ENCODE measurements at places on chromosomes 2 and 18. TPM values are rescaled to one million over a fixed set of nuclear protein-coding genes. Genes with fewer than 3 reads are reported as not detected.

DNA sequence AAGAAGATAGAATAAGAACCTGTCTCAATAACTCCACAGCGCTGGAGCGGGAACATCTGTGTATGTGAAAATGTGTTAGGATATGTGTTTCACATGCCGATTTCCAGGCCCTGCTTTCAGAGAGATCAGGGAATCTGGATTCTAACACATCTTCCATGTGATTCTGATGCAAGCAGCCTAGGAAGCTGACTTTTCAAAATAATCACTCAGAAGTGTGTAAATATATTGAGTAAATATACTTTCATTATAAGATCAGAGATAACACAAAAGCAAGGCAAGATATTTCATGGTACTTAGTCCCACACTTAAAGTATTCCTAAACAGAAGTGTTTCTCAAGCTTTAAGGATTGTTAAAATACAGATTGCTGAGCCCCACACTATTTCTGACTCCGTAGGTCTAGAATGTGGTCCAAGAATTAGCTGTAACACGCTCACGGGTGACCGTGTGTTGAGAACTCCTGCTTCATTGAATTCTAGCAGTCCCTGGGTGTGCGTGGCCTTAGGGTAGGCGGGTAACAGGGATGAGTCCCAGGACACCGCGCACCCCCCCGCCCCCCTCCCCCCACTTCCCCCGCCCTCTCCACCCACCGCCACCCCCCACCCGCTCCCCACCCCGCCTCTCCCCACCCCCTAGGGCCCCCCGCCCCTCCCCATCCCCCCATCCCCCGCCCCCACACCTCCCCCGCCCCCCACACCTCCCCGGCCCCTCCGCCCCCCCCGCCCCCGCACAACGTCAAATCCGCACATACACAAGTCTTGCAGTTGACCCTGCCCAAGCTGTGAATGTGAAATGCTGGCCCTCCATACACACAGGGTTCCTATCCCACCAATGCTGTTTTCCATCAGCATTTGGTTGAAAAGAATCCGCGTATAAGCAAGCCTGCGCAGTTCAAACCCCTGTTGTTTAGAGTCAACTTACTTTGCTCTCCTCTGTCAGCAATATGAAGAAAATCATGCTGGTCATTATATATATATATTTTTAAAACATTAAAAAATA, 94.2 kb upstream of the SLC39A10 start:
- no peak for DNase-seq

GRCh38 chr2:36416370-36417165, 61.0 kb downstream of the CRIM1 start:
- DNase-seq: no peak

DNA sequence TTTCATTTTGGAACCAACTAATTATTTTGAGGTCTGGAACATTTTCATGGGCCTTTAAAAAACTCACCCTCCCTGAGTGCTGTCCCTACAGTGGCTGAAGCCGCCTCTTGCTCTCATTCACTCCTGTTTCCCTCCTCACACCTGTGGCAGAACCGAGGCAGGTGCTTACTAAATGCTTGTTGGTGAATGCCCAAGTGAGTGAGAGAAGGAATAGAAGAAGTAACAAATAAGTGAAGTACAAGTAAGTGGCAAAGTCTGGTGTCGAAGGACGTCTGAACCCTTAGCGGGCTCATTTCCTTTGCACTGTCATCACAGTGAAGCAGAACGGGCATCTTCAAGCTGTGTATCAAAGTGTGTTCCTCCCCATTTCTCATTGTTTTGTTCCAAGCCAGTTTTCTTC, 135.2 kb downstream of the RHBDD1 start:
- DNase-seq: no peak

- no peak for DNase-seq
Observed at GRCh38 chr18:76988031-76988826, 144.4 kb downstream of the MBP start.

The GALR1 gene
- not detected for total RNA-seq

The PTPRN gene
- total RNA-seq: not detected
